NCI-H748 treated with DMSO at 0.1 percent for 48 hours (cell line): ENCODE measurements at places on chromosomes 7 and 10.

DNA sequence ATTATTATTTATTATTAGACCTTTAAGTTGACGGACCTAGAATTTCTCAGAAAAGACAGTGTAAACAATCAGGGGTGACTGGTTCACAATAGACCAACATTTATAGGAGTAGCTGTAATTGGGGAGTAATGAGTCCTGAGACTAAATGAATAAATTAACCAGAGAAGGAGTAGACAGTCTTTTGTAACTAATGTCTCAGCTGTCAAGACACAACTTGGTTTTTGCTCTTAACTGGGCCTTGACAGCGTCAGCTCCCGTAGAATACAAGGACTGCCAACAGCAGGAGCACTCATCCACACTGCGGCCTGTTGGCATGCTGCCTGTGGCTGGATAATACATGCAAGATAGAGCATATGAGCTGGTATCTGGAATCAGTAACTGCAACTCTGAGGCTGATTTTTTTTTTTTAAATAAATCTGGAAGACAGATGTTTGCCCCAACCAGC lies 123.9 kb downstream of the CACNA2D1 start:
- peak; percentile 67 for DNase-seq

DNA sequence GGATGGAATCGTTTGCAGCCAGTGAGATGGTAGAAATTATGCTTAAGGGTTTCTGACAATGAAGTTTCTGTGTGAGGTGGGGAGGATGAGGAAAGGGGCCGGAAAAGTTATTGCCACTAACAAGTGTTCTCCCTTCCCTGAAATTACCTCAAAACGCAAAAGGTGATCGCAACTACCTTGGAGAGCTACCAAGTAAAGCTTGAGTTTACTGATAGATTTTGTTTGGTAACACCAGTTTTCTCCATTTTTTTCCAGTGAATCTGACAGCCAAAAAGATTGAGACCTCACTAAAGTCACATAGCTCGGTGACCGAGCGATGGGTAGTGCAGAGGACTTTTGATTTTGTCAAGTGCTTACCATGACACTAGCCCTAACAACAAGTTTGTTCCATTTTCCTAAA lies 1.6 kb downstream of the SUV39H2 start:
- DNase-seq, result no peak

GRCh38 chr10:62990126-62990525 lies 143.0 kb upstream of the NRBF2 start:
- DNase-seq, result no peak

DNA sequence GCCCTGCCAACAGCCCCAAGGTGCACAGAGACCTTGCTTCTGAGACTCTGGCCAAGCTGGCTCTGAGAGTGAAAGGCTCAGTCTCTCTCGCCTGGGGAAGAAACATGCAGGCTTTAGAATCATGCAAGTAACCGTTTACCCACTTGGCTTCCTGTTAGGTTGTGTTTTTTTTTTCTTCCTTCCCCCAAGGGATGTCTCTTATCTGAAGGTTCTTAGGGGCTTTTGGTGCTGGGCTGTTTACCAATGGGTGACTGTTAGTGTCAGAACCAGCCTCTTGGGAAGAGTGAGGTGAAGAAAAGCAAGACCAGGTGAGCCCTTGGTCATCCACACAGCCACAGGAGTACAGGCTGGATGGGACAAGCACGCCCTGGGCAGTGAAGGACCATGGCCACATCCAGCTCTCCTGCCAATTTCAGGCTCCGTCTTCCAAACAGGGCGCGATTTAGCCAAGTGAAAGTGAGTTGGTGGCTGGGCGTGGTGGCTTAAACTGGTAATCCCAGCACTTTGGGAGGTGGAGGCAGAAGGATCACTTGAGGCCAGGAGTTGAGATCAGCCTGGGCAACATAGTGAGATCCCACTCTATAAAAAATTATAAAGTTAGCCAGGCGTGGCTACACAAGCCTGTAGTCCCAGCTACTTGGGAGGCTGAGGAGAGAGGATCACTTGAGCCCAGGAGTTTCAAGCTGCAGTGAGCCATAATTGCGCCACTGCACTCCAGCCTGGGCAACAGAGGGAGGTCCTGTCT lies 76.3 kb upstream of the CUX1 start:
- DNase-seq, result no peak

GRCh38 chr10:123864923-123865322 lies 26.7 kb downstream of the CPXM2 start:
- DNase-seq, result no peak

- no peak for DNase-seq
Observed at GRCh38 chr10:33095867-33096815, 138.1 kb upstream of the ITGB1 start.

DNA sequence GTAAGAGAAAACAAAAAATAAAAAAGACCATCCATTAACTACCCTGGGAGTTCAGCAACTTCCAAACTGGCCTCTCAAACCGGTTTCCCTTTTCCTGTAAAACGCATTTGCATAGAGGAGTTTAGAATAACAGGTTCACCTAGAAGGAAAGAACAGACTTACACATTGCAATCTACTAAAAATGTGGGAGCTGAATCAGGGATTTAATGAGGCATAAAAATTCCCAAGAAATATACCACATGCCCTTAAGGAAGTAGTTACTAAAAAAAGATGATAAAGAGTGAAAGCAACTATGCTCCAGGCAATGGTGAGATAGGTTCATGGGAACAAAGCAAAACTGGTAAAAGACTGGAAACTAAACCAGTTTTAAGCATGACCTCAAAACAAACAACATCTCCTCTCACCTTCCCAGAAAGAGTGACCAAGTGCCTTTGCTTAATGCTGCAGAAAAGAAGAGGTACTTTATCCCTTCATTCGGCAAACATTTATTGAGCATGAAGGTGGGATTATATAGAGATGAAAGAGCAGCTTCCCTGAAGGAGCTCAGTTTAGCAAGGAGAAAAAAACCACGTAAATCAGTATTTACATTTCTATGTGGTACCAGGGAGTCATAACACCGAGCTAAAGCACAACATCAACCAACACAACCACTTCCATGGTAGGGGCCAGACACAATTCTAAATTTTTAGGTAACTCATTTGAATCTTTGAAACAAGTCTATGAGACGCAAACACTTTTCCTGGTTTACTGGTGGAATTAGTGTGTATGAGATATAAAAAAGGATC lies 152.8 kb downstream of the SGMS1 start:
- DNase-seq, result no peak

DNA sequence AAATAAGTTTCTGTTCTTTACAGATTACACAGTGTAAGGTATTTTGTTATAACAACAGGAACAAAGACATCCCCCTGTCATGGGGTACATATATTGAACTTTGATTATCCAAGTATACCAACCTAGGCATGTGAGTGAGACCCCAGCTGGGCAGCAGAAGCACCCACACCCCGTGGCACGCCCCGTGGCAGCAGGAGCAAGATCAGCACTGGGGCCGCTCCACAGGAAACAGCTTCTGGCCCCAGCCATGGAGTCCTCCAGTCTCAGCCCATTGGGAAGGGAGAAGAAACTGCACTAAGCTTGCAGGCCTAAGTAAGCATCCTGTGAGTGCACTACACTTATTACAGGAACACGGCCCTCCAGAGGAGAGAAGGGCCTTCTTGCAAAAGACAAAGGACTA lies 24.2 kb upstream of the TMEM72 start:
- no peak for DNase-seq

- DNase-seq, result no peak
Observed at GRCh38 chr7:34070511-34071323, 165.4 kb downstream of the BMPER start.

DNA sequence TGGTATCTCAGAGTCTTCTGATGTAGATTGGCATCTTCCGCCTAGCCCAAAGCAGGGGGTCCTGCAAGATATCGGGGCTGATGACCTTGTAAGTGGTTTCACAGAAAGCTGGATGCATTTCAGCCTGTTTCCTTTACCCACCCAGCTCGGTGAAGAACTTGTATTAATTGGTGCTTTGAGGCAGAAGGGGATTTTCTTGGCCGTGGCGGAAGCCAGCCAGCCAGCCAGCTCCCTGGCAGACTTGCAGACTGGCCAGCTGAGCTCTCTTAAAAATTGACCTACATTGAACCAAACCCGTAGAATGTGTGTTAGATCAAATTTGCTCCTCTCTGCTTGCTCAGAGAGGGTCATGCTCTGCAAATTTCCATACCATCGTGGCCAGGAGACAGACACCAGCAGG lies 218.4 kb downstream of the ADAM12 start:
- no peak for DNase-seq

DNA sequence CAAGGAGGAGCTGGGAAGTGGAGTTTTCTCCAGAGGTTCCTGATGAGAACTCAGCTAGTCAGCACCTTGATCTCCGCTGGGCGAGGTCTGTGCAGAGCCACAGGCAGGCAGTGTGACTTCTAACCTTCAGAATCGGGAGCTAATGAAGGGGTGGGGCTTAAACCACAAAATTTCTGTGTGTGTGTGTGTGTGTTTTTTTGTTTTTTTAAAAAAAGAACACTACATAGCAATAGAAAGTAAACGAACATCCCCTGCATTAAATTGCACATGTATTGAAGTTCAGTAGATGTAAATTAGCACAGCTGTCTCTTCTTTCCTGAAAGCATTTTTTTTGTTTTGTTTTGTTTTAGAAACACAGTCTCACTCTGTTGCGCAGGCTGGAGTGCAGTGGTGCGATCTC lies 46.2 kb downstream of the RBM17 start:
- no peak for DNase-seq

DNA sequence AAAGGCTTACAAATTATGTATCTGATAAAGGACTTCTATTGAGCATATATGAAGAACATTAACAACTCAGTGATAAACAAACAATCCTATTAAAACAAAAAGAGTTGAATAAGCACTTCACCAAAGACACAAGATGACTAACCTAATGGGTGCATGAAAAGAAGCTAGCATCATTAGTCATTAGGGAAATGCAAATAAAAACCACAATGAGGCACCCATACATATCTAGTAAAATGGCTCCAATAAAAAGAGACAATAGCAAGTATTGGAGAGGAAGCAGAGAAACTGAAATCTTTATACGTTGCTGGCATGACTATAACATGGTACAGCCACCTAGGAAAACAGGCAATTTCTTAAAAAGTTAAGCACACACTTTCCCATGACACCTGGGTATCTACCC lies 77.6 kb upstream of the ZMIZ1 start:
- peak; percentile 18 for DNase-seq

- DNase-seq, result no peak
Observed at GRCh38 chr10:114516356-114516755, 112.1 kb upstream of the AFAP1L2 start.

DNA sequence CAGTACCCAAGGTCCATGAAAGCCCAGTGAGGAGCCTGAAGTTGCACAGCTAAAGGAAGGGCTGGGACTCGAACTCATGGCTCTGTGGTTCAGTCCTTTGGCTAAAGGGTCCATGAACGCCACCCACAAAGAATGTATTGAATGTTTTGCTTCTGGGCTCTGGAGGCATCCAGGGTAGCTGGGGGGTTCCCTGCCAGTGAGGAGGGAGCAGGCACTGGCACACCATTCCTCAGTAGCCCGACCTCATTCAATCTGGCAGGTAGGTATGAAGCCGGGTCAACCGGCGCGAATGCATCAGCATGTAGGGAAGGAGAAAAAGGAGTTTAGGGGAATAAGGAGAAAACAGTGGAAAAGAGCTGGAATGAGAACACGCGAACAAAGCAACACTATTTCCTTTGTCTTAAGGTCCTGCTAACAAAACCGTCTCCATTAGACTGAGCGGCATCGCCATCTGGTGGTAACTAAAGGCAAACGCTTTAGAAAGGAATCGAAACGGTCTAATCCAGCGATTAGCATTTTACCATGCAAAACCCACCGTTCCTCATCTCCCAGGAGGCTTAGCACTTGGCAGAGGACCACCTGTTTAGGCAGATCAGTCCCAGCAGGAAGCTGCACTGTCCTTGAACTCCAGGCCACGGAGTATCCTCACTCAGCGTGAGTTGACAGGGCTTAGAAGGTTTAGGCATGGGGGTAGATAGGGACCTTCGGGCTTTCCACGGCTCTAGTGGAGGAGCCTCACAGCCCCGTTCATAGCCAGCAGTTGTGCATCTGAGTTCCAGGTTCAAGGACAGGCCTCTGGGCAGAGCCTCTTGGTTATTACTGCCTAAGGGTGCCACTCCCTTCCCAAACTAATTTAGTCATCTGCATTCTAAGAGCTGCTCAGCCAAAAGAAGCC lies 122.8 kb downstream of the UBE2H start:
- peak; percentile 83 for DNase-seq

- DNase-seq, result no peak
Observed at GRCh38 chr10:103058034-103058433, 135.0 kb downstream of the NT5C2 start.
